ENCODE measurements at places on chromosomes 11 and 22. TPM values are rescaled to one million over a fixed set of nuclear protein-coding genes. Genes with fewer than 3 reads are reported as not detected.

Gene CABP4
- 5.0 TPM for total RNA-seq

Gene PLA2G3
- total RNA-seq = not detected

Gene VPS37C
- 2.2 TPM for total RNA-seq

Gene ARRB1
- total RNA-seq = 25.1 TPM

Gene MCAM
- 16.1 TPM for total RNA-seq

Gene P2RX6
- total RNA-seq = 0.36 TPM

Gene JAM3
- total RNA-seq = 15.2 TPM

Gene MS4A12
- total RNA-seq = not detected

Gene CELSR1
- total RNA-seq = 1.0 TPM

Gene PRR5L
- total RNA-seq = 8.9 TPM

Gene TMEM45B
- total RNA-seq = 0.81 TPM

Gene TMEM134
- 41.2 TPM for total RNA-seq

Gene CRYBA4
- total RNA-seq = not detected

Gene C11orf91
- total RNA-seq = not detected

Gene MYOD1
- total RNA-seq = not detected

Gene MAJIN
- total RNA-seq = not detected

Gene B3GAT1
- 0.42 TPM for total RNA-seq
